ENCODE measurements at places on chromosomes 7 and 10.

DNA sequence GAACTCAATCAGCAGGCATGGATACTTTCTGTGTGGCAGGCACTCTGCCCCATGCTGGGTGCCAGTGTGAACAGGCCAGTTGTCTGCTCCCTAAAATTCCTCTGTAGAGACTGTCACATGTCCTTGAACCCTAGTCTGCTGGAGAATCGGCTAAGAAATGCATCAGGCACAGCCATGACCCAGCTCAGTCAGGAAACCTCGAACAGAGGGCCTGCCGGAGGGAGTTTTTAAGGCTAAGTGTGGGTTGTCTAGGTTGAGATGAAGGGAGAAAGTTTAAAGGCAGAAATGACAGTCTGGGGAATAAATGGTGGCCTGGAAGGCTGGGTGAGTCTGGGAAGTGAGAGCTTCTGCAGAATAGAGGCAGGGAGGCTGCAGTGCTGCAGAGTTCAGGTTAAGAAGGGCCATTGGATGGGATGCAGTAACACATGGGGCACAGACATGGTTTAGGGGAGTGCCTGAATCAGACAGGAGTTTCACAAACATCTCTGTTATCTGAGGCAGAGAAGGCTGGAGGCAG is 45.3 kb downstream of the WDFY4 start:
- DNase-seq: no peak

DNA sequence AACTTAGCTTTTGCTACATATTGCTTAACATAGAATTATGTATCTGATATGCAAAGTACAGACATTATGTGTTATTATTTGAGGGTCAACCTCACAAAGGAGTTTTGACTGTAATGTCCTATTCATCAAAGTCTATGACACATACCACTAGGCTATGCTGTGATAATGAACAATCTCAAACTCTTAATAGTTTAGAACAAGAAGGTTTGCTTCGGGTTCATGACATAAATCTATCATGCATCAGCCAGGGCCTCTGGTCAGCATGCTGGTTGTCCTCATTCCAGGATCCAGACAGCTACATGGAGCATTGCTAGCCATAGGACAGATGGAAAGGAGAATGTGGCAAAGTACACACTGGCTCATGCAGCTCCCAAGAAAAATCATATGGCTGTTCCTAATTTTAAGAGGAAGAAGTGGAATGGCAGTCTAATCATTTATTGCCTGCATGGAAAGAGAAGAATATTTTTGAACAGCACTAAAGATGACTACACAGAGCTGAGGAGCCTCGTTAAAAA is 332.1 kb downstream of the GPR158 start:
- no peak for DNase-seq

- DNase-seq: no peak
These were observed 230.4 kb downstream of the TMEM178B start for GRCh38 chr7:141304291-141304690.

- no peak for DNase-seq
These were observed 100.6 kb downstream of the DLG5 start for GRCh38 chr10:77825965-77826364.

GRCh38 chr7:95240921-95241320 is 83.4 kb downstream of the PON1 start:
- DNase-seq: no peak

GRCh38 chr10:5325076-5325475 is 39.7 kb upstream of the UCN3 start:
- no peak for DNase-seq

GRCh38 chr7:50594136-50594535 is 28.9 kb upstream of the DDC start:
- no peak for DNase-seq

GRCh38 chr10:46229144-46229563 is 57.6 kb upstream of the ANTXRL start:
- DNase-seq: no peak

DNA sequence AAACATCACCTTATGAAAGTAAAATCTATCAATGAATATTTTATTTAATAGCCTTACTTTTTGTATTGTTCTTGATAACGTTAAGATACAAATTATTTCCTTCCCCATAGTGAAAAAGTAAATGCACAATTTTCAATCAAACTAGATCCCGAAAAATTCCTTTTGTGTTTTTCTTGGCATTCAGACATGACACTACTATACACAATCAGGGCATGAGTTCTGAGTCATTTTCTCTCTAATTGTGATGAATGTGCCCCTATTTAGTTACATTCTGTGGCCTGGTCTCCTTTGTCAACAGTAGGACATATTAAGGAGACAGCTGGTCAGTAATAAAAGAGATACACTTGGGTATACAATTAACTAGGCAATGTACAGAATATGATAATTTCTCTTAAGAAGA is 19.8 kb downstream of the COL1A2 start:
- no peak for DNase-seq

DNA sequence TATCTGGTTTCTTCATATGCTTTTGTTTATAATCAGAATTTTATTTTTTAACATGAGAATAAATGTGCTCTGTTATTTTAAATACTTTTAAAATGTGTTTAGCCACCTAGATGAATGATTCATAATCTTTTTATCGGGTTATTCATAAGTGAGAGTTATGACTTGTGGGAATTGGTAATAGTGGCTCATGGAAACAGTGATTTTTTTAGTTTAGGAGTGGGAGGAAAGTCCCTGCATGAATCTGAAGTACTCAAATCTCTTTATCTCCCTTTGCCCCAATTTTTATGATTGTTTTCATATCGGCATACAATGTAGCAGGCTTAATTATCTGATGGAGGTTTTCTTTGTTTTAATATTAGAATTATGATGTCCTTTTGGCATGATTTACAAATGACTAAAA is 42.9 kb downstream of the TAX1BP1 start:
- no peak for DNase-seq

DNA sequence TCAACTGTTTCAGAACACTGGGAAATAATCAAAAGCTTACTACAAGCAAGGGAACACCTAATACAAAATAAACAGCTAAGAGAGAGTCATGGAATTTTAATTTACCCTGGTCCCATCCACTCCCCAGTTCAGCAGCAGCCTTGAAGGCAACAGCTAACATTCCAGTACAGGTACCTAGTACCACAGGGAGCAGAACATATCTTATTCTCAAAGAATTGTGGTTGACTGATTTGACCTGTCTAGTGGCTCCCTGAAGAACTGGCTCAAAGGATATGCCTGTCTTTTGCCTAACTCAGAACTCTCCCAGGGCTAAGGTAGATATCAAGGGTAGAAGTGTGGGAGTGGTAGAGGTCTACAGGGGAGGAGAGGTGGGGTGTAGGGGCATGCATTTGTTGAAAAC is 32.3 kb downstream of the SMURF1 start:
- DNase-seq: no peak

GRCh38 chr10:12974491-12975199 is 26.9 kb downstream of the CCDC3 start:
- DNase-seq: no peak

DNA sequence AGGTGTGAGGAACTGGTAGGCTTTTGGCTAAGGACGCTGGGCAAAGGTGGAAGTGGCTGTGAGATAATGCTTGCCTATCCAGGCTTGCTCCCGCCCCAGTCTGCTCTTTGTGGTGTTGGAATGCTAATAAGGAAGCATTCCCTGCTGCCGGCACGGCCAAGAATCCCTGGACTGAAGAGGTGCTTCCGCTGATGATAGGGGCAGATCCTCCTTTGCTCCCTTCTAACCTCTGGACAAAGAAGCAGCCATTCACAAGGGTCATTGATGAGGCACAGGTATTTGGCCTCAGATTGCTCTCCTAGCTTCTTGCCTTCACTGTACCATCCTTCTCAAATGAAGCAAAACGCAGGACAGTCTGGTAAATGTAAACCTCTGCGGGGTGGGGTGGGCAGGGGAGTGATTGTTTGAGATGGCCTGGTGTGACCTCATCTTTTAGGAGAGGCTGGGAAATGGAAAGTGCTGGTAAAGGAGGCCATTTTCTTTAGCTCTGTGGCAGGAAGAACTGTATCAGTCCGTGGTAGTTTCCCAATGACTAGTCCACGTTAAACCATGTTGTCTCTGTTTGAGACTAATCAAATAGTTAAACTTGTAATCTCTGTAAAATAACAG is 1.7 kb downstream of the PGAM1 start:
- no peak for DNase-seq

- DNase-seq: no peak
These were observed 140.1 kb downstream of the LRRC4 start for GRCh38 chr7:127891144-127891543.

DNA sequence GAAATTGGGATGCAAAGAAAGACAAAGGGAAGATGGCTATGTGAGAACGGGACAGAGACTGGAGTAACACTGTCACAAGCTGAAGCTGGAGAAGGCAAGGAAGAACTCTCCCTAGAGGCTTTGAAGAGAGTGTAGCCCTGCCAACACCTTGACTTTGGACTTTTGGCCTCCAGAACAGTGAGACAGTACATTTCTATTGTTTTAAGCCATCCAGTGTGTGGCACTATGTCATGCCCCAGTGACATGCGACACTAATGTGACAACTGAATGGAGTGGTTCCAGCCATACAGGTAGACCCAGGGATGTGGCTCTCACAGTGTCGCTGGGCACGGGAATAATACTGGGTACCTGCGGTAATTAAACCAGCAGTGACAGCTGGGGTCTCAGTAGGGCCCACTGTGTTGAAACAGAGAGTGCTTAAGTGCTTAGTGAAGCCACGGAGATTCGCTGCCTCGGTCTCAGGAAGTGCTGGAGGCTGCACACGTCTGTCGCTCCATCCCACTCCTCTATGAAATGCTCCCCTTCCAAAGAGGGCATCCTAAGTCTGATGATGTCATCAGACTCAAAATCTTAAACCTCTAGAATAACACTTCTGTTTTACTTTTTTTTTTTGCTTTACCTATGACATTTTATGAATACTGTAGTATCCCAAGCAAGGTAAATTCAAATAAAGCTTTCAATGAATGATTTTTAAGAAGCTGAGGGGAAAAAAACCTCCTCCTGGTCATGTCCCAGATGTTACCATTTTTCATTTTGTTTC is 154.6 kb upstream of the RHEB start:
- no peak for DNase-seq

DNA sequence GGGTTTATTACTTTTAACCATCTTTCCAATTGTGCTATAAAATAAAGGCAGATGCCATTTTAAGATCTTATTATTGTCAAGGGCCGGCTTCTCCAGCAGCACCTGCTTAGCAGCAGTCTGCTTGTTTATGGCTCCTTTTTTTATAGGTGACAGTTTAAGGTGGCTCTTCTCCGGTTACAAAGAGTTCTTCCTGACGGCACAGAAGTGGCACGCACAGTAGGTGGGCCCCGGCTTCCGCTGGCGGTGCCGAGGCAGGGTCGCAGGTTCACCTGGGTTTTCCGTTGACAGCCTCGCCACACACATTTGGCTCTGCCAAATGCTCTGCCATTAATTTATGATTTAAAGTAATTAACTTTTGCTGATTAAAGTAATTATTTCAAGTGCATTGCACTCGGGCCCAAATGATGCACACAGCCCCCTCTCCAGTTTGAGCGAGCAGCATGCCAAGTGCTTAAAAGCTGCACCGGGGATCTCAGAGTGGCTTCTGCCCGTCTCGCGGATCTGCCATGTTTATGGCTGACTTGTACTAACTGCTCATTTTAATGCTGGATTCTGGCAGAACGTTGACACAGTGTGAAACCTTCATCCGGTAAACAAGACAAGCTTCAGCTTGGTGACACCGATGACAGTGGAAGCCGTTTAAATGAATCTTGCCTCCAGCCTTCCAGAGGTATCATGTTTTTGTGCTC is 355.1 kb upstream of the MKI67 start:
- DNase-seq: no peak

- no peak for DNase-seq
These were observed 260.7 kb downstream of the BICC1 start for GRCh38 chr10:58773341-58773740.

GRCh38 chr10:62618576-62619412 is 185.7 kb upstream of the ADO start:
- no peak for DNase-seq

- DNase-seq: no peak
These were observed 229.5 kb downstream of the PTEN start for GRCh38 chr10:88092973-88093372.

GRCh38 chr10:103712898-103713498 is 142.4 kb downstream of the SH3PXD2A start:
- no peak for DNase-seq

- no peak for DNase-seq
These were observed 28.7 kb upstream of the RSBN1L start for GRCh38 chr7:77667459-77668086.

- DNase-seq: no peak
These were observed 96.6 kb upstream of the KDM7A start for GRCh38 chr7:140273417-140273816.

GRCh38 chr10:103812432-103812831 is 42.9 kb downstream of the SH3PXD2A start:
- no peak for DNase-seq

DNA sequence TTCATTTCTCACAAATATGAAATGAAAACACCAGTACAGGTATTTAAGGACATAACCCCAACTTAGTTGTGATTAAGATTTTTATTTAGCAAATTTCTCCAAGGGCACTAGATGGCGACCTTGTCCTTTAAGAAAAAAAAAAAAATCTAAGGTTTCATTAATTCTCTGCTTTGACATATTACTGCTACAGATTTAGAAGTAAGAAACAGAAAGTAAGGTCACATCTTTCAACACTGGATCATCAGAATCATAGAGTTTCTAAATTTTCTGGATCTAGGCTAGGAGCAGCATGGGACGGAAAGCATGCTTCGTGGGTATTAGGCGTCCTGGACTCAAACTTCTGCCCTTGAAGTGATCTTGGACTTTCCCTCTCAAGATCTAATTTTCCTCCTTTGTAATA is 85.5 kb upstream of the PRKG1 start:
- no peak for DNase-seq

DNA sequence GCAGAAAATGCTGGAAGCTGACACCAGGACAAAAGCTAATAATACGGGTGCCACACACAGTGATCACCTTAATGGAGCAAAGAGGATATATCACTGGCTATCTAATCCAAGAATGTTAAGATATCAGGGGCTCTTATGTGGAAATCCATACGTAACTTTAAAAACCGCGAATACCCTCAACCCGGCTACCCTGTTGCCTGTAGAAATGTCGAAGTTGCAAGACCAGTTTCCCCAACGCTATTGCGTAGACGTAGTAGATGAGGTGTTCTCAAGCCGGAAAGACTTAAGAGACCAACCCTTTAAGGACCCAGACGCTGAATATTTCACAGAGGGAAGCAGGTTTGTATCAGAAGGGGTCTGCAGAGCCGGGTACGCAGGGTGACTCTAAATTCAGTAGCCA is 7.9 kb upstream of the CYREN start:
- no peak for DNase-seq

DNA sequence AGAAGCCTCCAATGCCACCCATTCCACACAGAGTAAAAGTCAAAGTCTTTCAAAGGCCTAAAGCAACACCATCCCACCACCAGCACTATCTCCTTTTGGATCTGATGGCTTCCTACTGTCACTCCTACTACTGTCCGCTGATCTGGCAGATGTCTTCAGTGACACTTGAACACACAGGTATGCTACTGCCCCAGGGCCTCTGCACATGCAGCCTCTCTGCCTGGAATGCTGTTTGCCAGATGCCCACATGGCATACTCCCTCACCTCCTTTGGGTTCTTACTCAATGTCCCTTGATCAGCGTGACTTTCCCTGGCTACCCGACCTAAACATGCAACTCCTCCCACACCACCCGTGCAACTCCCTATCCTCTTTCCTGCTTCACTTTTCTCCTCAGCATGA is 512.4 kb downstream of the KCNMA1 start:
- no peak for DNase-seq

GRCh38 chr7:95684037-95684436 is 87.7 kb upstream of the PDK4 start:
- no peak for DNase-seq

- DNase-seq: peak; percentile 53
These were observed 8.1 kb downstream of the HHEX start for GRCh38 chr10:92697663-92698511.

GRCh38 chr10:88986549-88987242 is 3.9 kb upstream of the FAS start:
- no peak for DNase-seq

All from GM06990 (cell line).